ENCODE measurements at places on chromosomes 1 and 21.

DNA sequence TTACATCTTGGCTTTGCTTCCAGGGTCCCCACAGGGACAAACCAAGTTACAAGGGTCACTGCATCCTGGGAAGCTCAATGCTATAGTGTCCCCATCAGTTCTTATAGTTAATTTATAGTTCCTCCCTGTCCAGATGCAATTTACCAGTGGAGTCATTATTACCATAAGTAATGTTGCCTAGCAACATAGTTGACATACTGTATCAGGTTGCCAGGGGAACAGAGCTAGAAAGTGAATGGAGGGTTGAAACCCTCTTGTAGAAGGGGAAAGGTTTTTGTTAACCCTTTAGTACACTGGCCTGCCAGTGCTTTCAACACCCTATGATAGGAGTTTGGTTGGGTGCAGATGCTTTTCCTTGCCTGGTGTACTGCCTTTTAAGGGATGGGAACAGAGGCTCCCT lies 34.3 kb upstream of the TTC4 start:
- DNase-seq = no peak

DNA sequence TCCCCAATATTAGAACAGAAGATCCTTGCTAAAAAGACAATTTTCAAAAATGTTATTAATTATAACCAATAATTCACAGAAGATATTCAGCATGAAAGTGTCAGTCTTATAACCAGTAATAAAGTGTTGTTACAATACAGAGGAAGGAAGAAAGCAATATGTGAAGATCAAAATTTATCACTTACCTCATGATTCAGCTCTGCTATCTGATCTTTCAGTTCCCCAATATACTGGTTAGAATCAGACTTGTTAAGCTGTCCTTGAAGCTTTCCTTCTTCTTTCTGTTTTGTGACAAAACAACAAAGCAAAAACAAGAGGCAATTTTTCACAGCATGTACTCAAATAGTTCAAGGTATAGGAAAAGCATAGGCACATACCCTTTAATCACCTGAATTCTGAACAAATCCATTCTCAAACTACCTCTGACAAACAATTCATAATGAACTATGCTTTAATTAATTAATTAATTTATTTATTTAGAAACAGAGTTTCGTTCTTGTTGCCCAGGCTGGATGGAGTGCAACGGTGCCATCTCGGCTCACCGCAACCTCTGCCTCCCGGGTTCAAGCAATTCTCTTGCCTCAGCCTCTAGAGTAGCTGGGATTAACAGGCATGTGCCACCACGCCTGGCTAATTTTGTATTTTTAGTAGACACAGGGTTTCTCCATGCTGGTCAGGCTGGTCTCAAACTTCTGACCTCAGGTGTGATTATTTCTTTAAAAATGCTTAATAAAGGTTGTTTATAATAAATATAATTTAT lies 76.9 kb upstream of the GFI1 start:
- no peak for DNase-seq

DNA sequence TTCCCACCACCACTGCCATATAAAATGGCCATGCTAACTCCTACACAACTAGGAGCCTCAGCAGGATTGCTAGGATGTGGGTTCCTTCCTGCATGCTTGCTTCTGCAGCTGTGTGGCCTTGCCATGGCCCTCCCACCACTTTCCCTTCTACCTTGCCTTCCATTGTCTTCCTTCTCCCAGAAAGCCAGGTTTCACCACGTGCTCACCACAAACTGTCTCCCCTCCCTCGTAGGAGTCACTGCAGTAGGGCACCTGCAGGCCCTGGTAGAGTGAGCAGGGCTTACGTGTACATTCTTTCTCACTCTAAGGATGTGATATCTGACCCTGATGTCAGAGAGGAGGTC lies 3.7 kb downstream of the C1orf226 start:
- DNase-seq = no peak

DNA sequence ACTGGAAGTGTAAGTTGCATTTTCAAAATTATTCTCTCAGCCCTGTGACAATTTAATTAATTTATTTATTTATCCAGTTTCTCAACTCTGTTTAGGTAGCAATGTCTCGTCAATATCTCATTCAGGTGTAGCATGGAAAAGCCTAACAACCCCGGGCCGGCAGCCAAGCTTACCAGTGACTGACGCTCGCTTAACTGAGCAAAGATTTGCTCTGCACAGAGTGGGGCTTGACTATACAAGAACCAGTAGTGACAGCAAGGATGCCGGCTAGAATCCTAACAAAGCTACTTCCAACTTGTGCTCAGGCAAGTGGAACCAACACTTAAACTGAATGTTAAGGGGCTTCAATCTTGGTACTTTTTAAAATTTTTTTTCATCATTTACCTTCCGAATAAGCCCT lies 80.9 kb upstream of the ESRRG start:
- no peak for DNase-seq

DNA sequence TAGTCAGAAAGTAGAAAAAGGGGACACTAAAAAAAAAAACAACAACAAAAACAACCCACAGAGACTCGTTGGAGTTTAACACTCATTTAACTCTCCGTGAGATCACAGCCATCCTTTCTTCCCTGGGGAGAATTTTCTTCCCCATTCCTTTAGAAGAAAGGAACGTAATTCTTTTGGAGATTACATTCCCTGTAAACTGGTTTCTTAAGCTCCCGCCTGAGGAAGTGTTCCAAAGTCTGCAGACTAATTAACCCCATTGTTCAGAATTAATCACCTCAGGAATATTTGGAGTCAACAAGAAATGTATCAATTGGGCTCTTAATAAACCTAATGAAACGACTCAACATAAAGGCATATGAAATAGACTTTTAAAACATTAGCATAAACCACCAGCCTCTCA lies 228.2 kb upstream of the CSF3R start:
- DNase-seq = no peak

DNA sequence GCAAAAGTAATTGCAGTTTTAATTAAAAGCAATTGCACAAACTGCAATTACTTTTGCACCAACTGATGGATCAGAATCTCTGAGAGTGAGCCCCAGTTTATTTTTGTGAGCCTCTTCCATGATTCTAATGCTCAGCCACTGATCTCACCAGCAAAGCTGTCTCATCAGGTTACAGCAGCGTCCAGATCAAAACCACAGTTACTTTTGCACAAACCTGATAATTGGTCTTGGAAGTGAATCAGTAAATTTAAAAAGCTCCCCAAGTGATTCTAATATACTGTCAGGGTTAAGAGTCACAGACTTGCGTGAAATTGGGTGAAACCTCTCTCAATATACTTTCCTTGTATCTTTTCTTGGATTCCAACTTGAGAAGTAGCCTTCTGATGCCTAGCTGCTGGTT lies 13.5 kb upstream of the CR2 start:
- no peak for DNase-seq

GRCh38 chr1:175822580-175822979 lies 79.2 kb upstream of the TNR start:
- DNase-seq = no peak

DNA sequence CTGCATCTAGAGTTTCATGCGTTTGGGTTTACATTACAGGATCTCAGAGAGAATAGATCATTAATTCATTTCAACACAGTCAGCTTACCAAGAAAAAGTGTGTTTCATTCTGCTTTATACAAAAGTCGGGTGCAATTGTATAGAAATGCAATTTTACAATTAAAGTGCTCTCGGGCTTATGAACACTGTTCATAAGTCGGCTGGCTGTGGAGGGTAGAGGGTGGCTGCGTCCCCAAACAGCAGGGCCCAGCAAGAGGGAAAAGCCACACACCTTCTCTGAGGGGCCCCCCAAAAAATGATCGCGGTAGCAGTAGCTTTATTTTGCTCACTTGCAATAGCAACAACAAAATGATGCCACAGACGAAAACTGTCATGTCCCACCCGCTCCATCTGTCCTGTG lies 13.8 kb upstream of the ZBTB18 start:
- no peak for DNase-seq

DNA sequence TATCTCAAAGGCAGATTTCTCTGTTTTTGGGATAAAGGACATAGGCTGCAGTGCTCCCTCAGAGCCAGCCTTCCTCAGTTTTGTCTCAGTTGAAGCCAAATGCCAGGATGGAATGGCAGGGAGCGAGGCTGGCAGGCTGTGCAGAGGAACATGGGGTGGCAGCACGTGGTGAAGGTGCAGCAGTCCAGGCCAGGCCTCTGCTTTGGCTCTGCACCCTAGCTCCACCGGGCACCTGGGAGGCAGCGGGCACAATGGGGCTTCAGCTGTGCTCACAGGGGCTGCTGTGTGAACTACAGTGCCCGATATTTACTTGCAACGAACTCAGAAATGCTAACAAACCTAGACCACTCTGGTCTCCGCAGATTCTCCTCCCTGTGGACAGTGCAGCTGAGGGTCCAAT lies 319.6 kb downstream of the ZNF326 start:
- DNase-seq = no peak

- DNase-seq = no peak
These were observed 56.7 kb downstream of the ARHGEF10L start for GRCh38 chr1:17596186-17596585.

GRCh38 chr1:175445646-175446045 lies 253.1 kb upstream of the KIAA0040 start:
- DNase-seq = no peak

DNA sequence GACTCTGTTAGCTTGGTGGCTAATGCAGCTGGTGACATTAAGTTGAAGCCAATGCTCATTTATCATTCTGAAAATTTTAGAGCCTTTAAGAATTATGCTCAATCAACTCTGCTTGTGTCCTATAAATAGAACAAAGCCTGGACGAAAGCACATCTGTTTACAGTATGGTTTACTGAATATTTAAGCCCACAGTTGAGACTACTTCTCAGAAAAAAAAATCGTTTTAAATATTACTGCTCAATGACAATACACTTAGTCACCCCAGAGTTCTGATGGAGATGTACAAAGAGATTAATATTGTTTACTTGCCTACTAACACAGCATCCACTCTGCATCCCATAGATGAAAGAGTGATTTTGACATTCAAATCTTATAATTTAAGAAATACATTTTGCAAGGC lies 79.6 kb downstream of the NEGR1 start:
- no peak for DNase-seq

GRCh38 chr1:224251741-224252146 lies 68.7 kb downstream of the DEGS1 start:
- no peak for DNase-seq

DNA sequence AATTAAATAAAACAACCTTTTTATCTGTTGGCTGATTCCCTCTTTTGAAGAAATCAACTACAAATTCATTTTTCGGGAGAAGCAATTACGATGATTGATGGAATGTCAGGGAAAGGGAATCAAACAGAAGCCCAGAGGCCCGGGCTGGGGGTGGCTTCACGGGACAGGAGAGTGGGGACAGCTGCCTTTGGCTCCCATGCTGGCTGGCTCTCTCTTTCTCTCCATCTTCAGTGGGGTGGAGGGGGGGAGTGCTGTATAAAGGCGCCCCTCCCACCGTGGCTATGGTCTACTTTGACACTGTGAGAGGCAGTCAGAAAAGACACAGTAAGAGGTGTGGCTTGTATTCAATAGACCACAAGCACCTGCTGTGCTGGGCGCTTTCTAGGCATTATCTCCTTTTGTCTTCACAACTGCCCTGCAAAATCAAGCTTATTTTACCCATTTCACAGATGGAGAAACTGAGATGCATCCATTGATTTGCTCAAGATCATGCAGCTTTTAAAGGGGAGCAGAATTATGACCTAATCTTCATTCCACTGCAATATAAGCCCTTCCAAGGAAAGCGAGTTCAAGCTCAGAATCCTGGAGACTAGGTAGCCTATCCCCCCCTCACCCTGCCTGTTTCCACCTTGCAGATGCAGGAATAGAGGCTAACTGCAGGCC lies 92.9 kb downstream of the GRIK3 start:
- DNase-seq = no peak

DNA sequence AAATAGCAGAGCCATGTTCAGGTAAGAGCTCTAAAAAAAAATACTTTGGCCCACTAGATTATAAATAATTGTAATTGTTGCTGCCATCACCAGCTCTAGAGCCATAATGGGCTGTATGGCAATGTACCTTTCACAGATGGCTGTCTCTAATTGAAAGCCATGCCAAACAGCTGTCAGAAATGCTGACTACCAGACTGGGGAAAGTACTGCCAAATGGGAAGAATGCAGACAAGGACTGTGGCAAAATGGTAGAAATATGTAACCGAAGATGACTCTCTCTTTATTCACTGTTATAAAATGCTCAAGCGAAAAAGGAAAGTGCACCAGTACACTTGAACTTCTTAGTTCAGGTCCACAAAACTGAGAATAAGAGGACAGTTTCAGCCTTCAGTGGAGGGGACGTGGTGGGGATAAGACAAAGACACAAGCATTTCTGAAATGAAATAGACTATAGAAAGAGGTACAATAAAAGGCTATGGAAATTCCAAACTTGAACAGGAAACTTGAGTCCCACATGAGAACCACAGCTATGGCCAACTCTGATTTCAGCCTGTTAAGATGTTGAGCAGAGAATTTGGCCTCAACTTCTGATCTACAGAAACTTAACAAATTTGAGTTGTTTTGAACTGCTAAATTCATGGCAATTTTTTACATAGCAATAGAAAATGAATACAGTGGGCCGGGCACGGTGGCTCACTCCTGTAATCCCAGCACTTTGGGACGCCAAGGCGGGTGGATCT lies 46.5 kb upstream of the LPGAT1 start:
- DNase-seq = no peak

GRCh38 chr1:100597061-100597741 lies 59.3 kb downstream of the GPR88 start:
- no peak for DNase-seq

DNA sequence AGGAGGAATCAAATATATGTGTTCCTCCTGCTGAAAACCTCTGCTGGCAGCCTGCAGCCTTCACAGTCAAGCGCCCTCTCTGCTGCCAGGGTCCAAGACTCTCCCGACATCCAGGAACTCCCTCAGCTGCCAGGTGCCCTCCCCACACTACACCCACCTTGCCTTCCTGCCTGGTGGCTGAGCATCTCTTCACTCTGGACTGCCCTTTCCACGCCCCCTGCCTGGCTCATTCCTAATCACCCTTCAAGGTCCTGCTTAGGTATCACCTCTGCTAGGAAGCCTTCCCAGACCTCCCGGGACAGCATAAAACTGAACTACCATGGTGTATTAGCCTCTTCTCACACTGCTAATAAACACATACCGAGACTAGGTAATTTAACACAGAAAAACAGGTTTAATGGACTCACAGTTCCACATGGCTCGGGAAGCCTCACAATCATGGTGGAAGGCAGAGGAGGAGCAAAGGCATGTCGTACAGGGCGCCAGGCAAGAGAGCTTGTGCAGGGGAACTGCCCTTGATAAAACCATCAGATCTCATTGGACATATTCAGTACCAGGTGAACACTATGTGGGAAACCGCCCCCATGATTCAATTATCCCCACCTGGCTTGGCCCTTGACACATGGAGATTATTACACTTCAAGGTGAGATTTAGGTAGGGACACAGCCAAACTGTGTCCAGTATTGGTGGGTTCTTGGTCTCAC lies 15.3 kb downstream of the LDLRAD1 start:
- no peak for DNase-seq
